ENCODE measurements at places on chromosomes 6 and 20.

DNA sequence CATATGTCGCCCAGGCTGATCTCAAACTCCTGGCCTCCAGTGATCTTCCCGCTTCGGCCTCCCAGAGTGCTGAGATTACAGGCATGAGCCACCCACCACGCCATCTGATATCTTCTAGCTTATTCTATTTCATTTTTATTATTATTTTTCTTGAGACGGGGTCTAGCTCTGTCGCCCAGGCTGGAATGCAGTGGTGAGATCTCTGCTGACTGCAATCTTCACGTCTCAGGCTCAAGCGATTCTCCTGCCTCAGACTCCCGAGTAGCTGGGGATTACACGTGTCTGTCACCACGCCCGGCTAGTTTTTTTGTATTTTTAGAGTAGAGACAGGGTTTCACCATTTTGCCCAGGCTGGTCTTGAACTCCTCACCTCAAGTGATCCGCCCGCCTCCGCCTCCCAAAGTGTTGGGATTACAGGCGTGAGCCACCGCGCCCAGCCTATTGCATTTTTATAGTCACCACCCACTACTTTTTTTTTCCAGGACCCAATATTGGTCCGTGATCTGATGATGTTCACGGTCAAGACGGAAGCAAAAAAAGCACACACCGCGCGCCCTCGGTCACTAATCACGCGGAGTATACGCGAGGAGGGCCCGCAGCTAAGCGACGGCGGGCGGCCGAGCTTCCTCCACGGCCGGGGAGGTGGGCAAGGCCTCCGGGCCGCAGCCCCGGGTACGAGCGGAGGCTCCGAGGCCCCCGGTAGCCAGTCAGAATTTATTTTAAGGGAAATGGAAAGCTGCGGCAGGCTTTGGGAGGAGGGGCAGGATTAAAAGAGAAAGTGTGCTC lies 1.1 kb upstream of the LSM14B start:
- no peak for DNase-seq
- peak overlapping the region; percentile 86 for H3K4me3 ChIP-seq
- peaks cover 65% of the 10 kb centered on the region for H3K4me1 ChIP-seq
- H3K27me3 ChIP-seq, result peaks cover 4% of the 10 kb centered on the region
- H3K36me3 ChIP-seq, result peaks cover 17% of the 10 kb centered on the region

- no peak overlapping the region for H3K27ac ChIP-seq
- no peaks in the 10 kb centered on the region for H3K36me3 ChIP-seq
- H3K27me3 ChIP-seq, result peaks cover 24% of the 10 kb centered on the region
- H3K4me1 ChIP-seq, result peaks cover 11% of the 10 kb centered on the region
- peak; percentile 41 for DNase-seq
Observed at GRCh38 chr20:45450097-45450818, 19.3 kb upstream of the WFDC2 start.

DNA sequence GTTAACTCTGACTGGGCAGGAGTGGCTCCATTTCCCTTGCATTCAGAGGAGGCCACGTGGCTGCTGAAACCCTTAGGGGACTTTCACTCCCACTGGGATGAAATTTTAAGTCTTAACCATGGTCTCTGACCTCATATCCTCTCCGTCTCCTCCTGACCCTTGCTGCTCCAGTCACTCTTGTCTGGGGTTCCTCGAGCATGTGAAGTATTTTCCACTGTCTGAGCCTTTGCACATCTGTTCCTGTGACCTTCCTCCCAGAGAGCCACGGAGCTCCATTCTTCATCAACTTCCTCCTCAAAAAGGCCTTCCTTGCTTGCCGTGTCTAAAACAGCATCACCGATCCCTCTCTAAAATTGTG lies 153.0 kb upstream of the UST start:
- no peak for DNase-seq
- no peaks in the 10 kb centered on the region for H3K36me3 ChIP-seq
- peaks cover 2% of the 10 kb centered on the region for H3K4me1 ChIP-seq
- H3K27me3 ChIP-seq, result peaks cover 4% of the 10 kb centered on the region
- H3K4me3 ChIP-seq, result no peak overlapping the region

DNA sequence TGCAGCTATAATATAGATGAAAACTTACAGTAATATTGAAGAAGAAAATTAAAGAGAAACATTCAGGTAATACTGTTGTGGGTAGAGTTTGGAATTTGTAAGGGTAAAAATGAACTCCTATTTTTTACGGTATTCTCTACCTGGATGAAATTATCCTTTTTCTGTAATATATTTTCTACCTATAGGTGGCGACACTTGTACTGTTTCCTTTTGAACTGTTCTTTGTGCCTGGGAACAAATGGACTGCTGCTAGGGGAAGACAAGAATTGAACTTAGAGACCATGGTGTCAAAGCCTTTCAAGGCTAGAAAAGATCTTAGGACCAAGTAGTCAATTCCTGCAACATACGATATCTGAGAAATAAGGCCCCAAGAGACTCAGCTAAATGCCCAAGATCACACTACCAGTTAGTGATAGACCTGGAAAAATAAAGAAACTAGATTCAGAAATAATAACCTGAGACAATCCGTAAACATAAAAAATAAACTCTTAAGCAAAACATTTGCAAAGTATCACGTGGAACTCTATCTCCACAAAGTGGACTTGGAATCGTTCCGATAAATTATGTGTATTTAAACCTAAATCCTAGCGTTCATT lies 383.8 kb downstream of the TFAP2A start:
- DNase-seq, result no peak
- H3K27ac ChIP-seq, result no peak overlapping the region
- no peaks in the 10 kb centered on the region for H3K27me3 ChIP-seq
- no peak overlapping the region for H3K4me3 ChIP-seq
- H3K36me3 ChIP-seq, result no peaks in the 10 kb centered on the region
- H3K4me1 ChIP-seq, result no peaks in the 10 kb centered on the region

DNA sequence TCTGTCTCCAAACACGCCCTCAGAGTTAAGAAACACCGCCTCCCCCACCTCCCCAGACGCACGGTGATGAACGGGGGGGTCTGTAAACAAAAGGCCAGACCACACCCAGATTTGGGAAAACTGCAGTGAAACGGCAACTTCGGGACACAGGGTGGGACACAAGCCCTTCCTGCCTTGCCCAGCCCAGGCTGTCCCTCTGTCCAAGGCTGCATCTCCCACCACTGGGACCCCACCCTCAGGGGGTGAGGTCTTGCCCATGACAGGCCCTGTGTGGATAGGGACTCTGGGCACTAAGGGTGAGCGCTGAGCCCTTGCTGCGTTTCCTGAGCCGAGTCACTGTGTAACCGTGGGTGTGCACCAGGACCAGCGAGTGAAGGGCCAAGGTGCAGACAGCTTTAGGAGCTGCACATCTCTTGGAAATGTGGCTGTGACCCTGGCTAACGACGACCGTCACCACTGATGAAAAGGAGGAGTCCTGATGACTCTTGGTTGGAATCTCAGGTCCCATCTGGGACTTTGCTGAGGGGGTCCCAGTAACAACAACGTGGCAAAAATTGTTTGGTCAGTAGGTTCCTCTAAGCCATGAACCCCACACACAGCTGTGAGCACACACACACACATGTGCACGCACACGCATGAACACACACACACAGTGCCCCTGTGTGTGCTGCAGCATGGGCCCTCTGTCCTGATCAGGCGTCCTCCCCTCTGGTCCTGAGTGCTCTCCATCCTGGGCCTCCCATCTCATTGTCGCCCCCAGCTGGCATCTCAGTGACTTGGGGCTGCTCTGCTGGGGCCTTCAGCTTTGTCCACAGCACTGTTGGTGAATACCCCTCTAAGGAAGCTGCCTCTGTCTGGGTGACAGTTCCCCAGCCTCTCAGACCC lies 100.6 kb downstream of the RAMACL start:
- peaks cover 30% of the 10 kb centered on the region for H3K36me3 ChIP-seq
- H3K4me1 ChIP-seq, result peaks cover 26% of the 10 kb centered on the region
- H3K4me3 ChIP-seq, result no peak overlapping the region
- H3K27ac ChIP-seq, result peak overlapping the region; percentile 28
- DNase-seq, result no peak

- peaks cover 2% of the 10 kb centered on the region for H3K36me3 ChIP-seq
- peak overlapping the region; percentile 68 for H3K27ac ChIP-seq
- no peak overlapping the region for H3K4me3 ChIP-seq
- H3K4me1 ChIP-seq, result no peaks in the 10 kb centered on the region
- DNase-seq, result no peak
Observed at GRCh38 chr20:37877832-37878772, 24.8 kb upstream of the VSTM2L start.

GRCh38 chr6:32962213-32962826 lies 6.1 kb upstream of the BRD2 start:
- H3K4me3 ChIP-seq, result no peak overlapping the region
- DNase-seq, result no peak
- no peak overlapping the region for H3K27ac ChIP-seq
- H3K36me3 ChIP-seq, result peaks cover 2% of the 10 kb centered on the region
- H3K4me1 ChIP-seq, result peaks cover 39% of the 10 kb centered on the region

GRCh38 chr20:8356806-8357205 lies 224.7 kb downstream of the PLCB1 start:
- no peak overlapping the region for H3K4me3 ChIP-seq
- H3K4me1 ChIP-seq, result no peaks in the 10 kb centered on the region
- DNase-seq, result no peak
- H3K36me3 ChIP-seq, result no peaks in the 10 kb centered on the region
- H3K27ac ChIP-seq, result no peak overlapping the region

DNA sequence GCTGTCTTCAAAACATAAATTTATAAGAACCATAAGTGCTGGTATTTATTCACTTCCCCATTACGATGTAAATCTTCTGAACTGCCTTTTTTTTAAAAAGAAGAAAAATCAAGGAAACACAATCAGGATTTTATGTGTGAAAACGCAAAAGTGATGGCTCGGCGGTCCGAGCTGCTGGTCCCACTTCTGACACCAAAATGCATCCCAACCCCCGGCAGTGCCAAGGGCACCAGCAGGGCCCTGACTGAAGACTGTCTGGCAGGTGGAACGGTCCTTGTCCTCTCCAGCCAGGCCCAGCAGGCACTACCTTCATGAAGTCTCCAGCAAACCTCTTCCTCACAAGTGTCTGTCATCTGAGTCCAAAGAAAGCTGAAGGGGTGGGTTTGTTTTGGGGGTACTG lies 41.2 kb downstream of the TBC1D7 start:
- no peak overlapping the region for H3K4me3 ChIP-seq
- no peak overlapping the region for H3K27ac ChIP-seq
- no peak for DNase-seq
- no peaks in the 10 kb centered on the region for H3K4me1 ChIP-seq
- H3K36me3 ChIP-seq, result peaks cover 35% of the 10 kb centered on the region

GRCh38 chr6:28312939-28313338 lies 23.0 kb downstream of the ZSCAN31 start:
- H3K27me3 ChIP-seq, result peaks cover 25% of the 10 kb centered on the region
- DNase-seq, result no peak
- H3K4me3 ChIP-seq, result no peak overlapping the region
- H3K27ac ChIP-seq, result no peak overlapping the region
